ENCODE measurements at places on chromosomes 3 and 15.

GRCh38 chr3:125054449-125055329 is 1.1 kb downstream of the HEG1 start:
- DNase-seq: no peak

- DNase-seq: no peak
Observed at GRCh38 chr3:71380096-71380495, 203.4 kb downstream of the FOXP1 start.

GRCh38 chr3:37984051-37984450 is 6.5 kb upstream of the VILL start:
- no peak for DNase-seq

DNA sequence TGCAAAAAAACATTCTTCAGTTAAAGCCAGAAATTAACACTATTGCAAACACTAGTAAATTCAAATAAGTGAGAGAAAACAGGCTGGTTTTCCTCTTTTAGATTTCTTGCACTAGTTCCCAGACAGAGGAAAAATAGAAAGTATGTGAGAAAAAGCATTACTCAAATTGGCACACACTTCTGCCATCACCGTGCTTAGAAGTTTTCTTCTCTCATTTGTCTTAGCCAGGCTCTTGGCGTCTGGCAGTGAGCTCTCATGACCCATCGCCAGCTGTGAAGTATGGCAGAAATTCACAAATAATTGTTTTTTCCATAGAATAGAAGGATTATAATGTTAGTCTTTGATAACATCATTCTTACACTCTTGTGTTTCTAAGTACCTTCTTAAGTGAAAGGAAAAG is 515.9 kb downstream of the GBE1 start:
- no peak for DNase-seq

DNA sequence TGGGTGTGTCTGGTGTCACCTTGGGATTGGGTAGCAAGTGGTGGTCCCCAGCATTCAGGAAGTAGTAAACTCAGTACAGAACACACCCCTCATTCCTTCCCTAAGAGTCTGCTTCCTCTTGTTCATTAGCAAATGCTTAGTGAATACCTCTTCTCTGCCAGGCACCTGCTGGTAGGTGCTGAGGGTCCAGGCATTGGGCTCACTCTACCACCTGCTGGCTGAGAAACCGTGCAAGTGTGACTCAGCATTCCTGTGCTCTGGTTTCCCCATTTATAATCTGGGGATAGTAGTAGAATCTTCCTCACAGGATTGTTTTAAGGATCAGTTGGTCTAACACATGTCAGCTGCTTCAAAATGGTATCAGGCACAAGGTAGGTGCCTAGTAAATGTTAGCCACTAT is 4.8 kb downstream of the SHF start:
- DNase-seq: no peak

All from activated naive CD4-positive, alpha-beta T cell treated with anti-CD3 and anti-CD28 coated beads, Interleukin-2, amount 50 U/mL, for 72 hours (primary cell).